ENCODE measurements at places on chromosomes 7 and 10.

- DNase-seq = no peak
Measured at GRCh38 chr10:43316988-43317387, 50.1 kb upstream of the RASGEF1A start.

- no peak for DNase-seq
Measured at GRCh38 chr7:74043523-74043951, 15.6 kb downstream of the ELN start.

DNA sequence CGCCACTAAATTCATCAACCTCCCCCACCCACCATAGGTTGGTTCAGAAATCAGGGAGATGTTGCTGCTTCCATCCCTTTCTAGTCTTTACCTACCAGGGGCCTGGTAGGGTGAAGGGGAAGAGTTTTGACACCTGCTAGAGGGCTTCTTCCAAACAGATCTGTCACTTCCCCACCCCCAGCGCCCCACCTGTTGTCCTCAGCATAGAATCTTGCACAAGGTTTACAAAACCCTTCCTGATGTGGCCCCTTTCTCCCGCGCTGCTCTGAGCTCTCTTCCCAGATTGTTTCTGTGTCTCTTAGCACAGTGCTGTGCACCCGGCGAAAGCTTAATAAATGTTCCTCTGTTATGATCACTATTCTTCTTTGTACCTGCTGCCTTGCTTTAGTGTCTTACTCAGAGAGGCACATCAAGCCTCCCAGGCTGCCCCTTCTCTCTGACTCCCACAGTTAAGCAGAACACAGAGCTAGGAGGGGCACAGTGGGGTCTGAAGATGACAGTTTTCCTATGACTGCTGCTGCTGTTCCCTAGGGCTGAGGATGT is 11.2 kb upstream of the C10orf95 start:
- DNase-seq = no peak

GRCh38 chr10:49322371-49323170 is 23.6 kb downstream of the C10orf71 start:
- DNase-seq = no peak

GRCh38 chr7:14191686-14192098 is 202.2 kb upstream of the ETV1 start:
- no peak for DNase-seq

GRCh38 chr10:91552274-91553095 is 80.4 kb downstream of the PPP1R3C start:
- DNase-seq = no peak

GRCh38 chr7:32062150-32062549 is 8.1 kb downstream of the PDE1C start:
- no peak for DNase-seq

DNA sequence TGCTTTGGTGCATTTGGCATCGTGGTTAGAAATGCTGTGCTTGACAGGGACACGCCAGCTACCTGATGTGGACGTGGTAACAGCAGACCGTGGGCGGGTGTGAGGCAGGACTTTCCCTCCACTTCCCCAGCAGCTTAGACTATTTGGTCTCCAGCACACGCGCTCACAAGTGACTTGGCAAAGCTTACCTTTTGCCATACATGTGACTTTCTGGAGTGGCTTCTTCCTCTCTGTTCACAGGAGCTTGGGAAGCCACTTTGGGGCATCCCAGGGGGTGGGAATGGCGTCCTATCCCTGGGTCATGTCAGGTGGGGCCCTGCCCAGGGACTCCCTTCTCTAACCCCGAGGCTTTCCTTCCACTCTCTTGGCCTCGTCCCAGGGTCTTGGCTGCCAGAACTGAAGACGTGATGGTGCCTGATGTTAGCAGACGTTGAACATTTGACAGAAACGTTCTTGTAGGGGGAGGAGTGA is 228.7 kb upstream of the KLF6 start:
- peak; percentile 31 for DNase-seq

DNA sequence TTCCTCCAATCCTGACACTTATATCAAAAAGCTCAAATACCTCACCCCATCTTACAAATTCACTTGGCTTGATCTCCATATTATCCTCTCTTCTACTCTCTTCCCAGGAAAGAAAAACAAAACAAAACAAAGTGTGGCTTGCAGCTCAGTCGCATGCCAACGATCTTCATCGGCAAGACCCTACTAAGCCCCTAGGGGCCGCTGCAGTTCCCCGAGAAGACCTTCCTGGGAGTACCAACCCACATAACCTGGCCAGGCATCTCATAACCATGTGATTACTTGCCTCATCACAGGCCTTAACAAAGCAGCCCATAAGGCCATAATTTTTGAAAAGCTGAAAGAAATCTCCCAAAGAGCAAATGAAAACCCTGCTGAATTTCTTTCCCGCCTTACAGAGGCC is 103.7 kb downstream of the ZNF92 start:
- DNase-seq = no peak

- DNase-seq = no peak
Measured at GRCh38 chr10:112404617-112405016, 30.7 kb downstream of the ACSL5 start.

GRCh38 chr10:124943301-124944092 is 1.6 kb downstream of the ZRANB1 start:
- DNase-seq = no peak

GRCh38 chr10:75050149-75050919 is 61.1 kb upstream of the SAMD8 start:
- no peak for DNase-seq

DNA sequence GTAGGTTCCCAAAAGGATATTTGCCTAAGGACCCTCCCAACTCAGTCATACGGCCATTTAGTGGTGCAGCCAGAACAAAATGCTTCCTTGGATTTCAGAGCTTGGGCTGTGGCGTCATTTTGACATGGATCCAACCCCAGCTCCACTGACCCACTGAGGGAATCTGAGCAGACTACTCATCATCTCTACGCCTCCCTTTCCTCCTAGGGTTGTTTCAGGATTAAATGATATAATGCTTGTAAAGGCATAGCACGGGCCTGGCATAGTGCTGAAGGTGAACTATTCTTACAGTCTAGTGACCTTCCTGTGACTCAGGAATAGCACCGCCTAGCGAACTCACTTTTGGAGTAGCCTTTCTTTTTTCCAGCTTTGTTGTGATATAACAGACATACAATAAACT is 70.3 kb upstream of the LOXL4 start:
- no peak for DNase-seq

DNA sequence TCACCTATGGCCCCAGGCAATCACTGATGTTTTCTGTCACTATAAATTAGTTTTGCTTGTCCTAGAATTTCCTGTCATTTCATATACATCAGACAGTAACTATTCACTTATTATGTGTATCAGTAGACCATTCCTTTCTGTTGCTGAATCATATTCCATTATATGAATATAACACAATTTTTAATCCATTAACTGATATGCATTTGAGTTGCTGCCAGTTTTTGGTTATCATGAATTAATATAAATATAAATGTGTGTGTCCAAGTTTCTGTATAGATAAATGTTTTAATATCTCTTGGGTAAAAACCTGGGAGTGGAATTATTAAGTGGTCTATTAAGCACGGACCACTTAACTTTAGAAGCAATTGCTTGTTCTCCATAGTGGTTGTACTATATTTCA is 143.8 kb downstream of the ZNF438 start:
- DNase-seq = no peak

GRCh38 chr7:82932516-82932915 is 230.2 kb downstream of the PCLO start:
- no peak for DNase-seq

DNA sequence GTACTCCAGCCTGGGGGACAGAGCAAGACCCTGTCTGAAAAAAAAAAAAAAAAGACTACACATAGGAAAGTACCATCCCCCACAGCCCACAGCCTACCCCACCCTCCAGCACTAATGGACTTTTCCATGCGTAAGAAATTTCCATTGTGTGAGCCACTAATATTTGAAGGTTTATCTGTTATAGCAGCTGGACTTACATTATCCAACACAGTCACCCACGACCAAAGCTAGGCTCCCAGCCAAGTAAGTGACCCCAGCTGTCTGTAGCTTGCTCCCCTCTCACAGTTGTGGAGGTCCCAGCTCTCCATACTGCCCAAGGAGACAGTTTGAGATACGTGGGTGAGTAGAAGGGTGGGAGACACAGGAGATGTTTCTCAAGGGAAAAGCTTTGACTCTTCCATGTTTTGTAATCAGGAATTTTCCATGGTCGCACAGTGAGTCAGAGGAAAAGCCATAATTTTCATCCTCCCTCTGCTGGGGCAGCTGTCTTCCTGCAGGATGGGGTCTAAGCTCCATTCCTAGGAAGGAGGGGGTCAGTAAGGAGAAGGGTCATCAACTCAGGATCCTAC is 57.4 kb downstream of the CAV1 start:
- DNase-seq = no peak
